ENCODE measurements at places on chromosomes 3 and 15.

DNA sequence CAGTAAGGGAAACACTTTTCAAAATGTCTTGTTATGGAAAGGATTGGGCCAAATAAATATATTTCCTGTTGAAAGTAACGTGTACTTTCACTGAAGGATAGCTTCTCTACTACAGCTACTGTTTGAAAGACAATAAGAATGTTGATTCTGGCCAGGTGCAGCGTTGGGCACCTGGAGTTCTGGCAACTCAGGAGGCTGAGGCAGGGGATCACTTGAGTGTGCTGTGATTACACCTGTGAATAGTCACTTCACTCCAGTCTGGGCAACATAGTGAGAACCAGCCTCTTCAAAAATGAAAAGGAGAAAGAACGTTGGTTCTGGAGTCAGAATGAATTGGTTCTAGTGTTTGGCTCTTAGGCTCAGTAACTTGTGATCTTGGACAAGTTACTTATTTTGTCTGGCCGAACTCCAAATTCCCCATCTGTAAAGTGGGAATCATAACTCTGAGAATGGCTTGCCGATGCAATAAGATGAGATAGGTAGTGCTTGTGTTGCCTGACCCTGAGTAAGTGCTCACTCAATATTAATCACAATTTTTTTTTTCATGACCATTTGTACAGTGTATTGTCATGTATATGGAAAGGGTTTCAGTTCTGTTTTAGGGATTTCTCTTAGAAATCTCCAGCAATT, 310.8 kb downstream of the PTPRG start:
- no peak for DNase-seq

GRCh38 chr15:72176159-72176558, 21.4 kb downstream of the GRAMD2A start:
- no peak for DNase-seq

DNA sequence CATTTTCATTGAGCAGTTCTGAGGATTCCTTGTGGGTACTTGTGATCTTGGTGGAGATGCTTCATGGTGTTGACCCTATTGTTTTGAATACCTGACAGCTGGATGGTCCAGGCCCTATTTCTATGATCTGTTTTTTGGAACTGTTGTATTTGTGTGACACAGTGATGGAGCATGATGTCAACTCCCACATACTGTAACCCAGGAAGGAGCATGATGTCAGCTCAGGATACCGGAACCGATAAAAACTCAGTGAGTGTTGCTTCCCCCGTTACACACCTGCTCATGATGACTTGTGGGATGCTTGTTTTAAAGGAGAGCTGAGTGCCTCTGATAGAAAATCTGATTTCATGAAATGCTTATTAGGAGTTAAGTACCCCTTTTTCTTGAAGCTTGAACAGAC, 45.1 kb downstream of the ZBTB38 start:
- no peak for DNase-seq

DNA sequence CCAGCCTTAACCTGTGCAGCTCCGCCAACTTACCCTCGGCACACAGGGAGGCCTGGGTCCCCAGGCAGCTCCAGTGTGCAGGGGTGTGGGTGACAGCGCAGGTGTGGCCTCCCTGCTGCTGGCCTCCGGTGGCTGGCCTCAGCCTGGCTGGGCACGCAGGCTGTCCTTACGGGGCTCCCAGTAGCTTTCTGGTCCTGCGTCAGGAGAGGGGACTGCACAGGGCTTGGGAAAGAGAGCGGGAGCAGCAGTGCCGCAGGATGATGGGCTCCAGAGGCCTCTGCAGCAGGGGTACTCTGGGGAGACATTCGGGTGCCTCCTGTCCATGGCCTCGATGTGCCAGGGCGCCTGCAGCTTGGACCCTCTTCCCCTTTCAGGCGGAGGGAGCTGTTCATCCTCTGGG, 9.4 kb downstream of the APBA2 start:
- DNase-seq = no peak

DNA sequence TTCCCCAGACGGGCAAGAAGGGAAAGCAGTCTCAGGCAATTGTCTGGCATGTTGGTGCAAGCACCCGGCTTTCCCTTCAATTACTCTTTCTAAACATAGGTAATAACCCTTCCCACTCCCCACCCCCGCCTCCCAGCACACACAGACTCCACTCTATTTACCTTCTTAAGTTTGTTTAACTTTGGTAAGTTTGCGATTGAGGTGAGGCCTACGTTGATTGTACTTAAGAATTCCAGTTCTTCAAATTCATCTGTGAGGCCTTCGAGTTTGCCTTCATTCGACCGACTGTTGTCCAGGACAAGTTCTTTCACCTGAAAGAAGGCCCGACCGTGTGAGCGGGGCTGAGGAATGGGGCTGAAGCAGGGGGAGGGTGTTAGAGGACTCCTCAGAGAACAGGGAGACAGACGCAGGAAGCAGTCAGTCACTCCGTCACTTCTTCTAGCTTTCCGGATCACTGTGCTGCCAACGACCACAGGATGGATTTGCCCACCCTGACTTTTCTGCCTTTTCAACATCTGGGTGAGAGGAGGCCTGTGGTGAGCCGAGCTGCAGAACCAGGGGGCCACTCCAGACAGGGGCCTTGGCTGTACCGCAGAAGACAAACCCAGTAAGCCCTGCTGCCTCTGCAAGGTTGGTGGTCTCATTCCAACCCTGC, 33.0 kb downstream of the ANP32A start:
- DNase-seq = no peak

DNA sequence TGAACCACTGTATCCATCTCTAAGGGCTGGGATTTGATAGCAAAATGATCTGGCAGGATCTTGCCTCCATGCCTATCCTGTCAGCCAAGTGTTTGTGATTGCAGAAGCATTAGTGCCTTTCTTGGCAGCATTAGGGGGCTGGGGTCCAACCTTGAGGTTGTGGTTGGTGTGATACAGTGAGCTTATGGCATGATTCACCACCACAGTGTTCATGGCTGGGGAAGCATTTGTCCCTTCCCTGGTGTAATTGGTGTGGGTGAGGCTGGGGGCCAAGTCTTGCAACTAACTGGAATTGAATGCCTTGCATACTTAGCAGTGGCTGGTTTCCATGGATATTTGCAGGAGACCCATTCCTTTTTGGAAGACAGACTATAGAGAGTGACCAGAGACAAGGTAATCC, 271.0 kb upstream of the TBL1XR1 start:
- DNase-seq = no peak

DNA sequence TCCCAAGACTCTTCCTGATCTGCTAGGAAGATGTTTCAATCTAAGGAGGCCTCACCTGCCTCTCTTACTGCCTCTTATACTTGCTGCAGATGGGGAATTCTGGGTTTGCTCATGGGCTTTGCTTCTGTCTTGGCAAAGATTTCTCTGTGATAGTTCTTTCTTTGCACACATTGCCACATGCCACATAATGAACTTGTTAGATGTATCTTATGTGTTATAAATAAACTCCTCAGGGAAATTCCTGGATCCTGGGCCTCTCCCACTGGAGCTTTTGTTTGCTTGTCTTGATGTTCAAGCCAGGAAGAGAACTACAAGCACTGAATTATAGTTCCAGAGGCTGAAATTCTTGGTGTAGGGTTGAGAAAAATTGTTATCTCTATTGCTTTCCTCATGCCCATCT, 12.2 kb downstream of the RTP1 start:
- DNase-seq = no peak

GRCh38 chr3:46471371-46471914, 6.7 kb upstream of the LTF start:
- DNase-seq = no peak

DNA sequence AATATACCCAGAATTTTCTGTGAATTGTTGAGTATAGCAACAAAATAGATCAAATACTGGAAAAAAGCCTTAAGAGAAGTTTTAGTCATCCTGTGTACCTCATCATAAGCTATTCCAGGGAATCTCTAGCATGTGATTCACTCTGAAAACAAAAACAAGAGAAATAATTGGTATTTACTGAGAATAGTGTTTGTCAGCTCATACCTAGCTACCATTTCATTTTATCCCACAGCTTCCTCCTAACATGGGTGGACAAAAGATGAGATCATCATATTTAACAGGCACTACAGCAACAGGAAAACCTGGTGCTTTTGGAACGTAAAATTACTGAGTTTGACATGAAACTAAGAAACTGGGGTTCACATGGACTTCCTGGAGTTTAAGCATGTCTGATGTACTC, 753.5 kb upstream of the NECTIN3 start:
- DNase-seq = no peak

- no peak for DNase-seq
These were observed 10.0 kb downstream of the RPL32 start for GRCh38 chr3:12831301-12831866.

DNA sequence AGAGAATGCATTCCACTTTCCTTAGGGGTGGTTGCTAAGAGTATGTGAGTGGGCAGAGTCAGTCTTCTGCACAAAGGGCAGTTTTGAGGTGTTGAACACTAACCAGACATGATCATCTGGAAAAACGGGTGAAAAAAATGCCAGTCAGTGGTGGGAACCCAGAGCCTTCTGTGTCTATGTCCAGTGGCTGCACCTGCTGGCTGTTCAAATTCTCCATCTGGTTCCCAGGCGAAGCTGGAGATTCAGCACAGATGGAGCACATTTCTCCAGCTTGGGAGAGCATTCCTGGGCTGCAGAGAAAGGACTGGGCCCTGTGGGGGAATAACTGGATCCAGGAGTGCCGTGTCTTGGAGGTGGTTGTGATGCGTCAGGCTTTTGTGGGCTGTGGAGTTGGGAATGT, 74.1 kb downstream of the TRAK1 start:
- no peak for DNase-seq

GRCh38 chr3:16534640-16535262, 21.3 kb upstream of the RFTN1 start:
- peak; percentile 34 for DNase-seq

DNA sequence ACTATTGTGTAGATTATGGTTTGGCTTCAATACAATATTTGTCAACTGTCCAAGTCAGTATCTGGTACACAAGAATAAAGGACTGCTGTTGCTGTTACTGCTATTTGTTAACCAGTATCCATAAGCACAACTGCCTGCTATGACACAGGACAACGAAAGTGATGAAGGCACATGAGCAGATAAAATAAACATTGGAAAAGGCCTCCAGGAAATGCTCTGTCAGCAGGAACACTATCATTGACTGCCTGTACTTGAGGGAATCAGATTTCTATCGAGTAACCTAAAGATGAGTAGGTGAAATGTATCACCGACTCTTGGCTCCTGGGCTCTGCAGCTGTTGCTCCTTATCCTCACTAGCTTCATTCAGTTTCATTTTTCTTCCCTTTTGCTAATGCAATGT, 56.5 kb downstream of the FMN1 start:
- DNase-seq = no peak

GRCh38 chr3:1406250-1406649, 313.4 kb downstream of the CNTN6 start:
- DNase-seq = no peak

DNA sequence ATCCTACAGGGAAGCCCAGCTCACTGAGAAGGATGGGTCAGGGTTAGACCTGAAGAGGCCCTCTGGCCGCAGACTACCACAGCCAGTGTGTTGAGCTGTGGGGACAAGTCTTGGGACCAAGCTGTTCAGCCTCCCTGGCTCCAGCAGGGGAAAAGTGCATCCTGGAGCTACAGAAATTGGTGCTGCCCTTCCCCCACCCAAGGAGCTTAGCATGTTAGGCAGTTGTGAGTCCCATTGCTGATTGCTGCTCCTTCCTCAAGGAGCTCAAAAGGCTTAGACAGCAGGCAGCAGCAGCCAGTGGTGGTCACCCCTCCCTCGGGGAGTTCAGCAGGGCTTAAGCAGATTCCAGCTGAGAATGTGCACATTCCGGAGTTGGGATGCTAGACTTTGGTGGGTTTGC, 165.6 kb downstream of the ATP8B4 start:
- no peak for DNase-seq

DNA sequence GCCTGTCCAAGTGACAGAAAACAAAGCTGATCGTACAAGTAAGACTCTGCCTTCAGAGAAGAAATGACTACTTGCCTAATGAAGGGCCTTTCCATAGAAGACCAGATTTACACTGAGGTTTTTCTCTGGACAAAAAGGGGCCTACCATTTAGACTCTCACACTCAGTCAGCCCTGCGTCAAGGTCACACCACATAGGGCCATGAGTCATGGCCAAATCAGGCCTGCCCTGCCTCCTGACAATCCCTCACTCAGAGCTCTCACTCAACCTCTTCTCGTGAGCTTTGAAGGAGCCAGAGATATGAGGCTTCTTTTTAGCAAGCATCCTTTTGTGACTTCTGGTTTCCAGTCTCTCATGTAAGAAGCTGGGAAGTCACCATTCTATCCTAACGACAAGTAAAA, 68.1 kb upstream of the NMNAT3 start:
- DNase-seq = no peak

DNA sequence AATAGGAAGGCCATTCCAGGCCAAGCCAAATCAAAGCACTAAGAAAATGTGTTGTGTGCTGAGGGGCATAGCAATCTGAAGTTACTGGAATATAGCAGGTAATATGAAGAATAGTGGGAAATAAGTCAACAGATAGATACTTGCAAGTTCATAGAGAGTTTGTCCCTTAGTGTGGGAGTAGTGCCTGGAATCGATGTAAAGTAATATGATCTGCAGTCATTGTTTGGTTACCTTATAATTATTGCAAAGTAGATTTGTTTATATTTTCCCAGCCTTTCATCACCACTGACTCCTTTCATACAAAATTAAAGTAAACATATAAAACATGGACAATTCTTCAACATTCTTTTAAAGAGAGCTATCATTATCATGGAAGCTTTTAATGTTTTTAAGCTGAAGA, 420.9 kb upstream of the NECTIN3 start:
- no peak for DNase-seq

DNA sequence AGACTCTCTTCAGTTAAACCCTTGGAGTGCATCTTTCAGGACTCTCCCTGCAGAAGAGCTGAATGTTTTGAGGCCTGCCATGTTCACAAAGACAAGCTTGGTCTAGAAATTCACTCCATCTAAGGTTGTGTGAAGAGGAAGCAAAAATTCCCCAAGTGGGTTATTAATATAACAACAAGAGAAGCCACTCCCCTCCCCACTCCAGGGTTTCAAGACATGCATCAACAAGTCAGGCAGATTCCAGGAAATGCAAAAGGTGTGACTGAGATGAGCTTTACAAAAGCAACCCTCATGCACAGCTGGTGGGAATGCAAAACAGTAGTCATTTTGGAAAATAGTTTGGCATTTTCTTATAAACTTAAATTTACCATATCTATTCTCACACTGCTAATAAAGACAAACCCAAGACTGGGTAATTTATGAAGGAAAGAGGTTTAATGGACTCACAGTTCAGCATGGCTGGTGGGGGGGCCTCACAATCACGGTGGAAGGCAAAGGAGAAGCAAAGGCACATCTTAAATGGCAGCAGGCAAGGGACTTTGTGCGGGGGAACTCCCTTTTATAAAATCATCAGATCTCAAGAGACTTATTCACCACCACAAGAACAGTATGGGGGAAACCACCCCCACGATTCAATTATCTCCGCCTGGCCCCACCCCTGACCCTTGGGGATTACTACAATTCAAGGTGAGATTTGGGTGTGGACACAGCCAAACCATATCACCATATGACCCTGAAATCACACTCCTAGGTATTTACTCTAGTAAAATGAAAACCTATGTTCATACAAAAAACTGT, 31.3 kb downstream of the TARS3 start:
- no peak for DNase-seq
